ENCODE measurements at places on chromosomes 1 and 21.

DNA sequence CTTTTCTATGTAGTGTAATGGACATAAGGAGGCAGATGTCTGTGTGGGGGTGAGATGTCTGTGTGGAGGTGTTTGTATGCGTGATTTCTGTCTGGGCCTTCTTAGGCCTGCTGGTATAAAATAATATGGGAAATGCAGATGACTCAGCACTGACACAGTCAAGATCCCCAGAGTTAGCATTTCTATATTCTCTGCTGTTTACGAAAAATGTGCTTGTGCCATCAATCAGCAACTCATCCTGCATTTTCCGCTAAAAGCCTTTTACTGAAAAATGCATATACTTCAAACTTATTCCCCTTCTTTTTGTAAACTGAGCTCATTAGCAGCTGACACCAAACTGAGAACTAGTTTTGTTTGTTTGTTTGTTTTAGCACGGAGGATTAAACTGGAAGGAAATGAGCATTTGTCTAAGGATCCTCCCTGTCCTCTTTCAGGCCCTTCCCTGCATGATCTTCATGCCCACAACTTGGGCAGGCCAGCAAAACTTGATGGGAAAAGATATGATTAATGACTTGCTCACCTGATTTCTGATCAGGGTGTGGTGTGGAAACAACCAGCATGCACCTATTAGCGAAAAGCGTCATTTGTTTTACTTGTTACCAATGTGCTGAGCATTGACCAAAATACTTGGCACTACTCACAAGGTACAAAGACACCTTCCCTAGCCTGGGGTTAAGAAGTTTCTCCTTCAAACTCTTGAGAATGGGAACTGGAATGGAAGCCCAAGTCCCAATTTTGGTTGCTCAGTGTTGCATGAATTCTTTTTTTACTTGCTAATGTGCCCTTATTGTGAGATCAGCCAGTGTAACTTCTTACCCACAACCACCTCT, 77.4 kb downstream of the NDUFS5 start:
- peak; percentile 70 for DNase-seq

DNA sequence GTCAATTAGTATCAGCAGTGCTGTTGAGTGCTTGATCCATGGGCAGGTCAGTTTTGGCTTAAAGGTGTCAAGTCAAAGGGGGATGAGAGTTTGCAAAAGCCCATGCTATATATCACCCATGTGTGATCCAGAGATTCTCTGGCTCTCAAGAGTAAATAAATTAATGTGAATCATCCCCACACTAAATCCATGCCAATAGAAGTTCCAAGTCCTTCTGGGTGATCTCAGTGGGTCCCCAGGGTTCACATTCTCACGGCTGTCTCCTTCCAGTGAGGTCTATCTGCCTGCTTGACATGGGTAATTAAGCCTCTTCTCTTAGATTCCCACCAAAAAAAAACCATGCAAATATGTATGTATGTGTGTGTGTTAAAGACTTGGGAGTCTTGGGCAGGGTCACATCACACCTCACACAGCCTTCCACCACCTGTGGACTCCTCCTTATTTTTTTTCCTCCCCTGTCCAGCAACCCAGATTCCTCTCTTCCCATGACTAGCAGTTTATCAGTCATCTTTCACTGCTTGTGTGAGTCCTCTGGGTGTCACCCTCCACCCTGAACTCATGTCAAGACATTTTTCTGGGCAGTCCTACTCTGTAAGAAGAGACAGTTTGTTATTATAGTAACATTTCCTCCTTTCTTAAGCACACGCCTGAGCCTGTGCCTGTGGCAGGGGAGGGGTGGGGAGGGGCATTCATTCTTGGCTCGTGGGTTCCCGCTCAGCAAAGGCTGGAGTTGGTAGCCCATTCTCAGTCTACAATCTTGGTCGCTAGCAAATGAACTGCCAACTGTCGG, 14.3 kb upstream of the S100A11 start:
- no peak for DNase-seq

- no peak for DNase-seq
Observed at GRCh38 chr1:222107267-222107666, 365.4 kb upstream of the DUSP10 start.

DNA sequence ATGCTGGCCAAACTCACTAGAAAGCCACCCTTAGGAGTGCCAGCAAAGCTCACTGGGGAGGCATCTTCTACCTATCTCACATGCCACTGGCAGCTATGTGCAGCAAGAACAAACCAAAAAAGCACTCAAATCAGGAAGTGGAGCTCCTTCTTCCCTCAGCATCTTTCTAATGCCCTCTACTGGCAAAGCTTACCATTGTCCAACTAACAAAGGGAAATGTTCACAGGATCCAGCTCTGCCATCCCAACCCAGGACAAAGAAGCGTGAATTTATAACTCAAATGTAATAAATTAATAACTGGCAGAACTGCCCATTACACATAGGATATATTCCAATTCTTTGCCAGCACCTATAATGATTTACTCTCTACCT, 38.9 kb downstream of the LEPR start:
- DNase-seq, result peak; percentile 39

DNA sequence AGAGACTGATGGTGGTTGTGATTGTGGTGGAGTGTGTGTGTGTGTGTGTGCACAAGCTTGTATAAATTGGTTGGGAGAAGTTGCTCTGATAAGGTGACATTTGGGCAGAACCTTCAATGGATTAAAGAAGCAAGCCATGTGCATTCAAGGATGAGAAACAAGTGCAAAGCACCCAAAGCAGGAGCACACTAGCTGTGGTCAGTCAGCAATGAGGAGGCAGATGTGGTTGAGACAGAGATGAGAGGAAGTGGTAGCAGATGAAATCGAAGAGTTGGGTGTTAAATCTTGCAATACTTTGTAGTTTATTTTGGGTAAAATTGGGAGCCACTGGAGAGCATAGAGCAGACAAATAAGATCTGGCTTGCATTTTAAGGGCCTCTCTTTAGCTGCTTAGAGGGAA, 4.4 kb upstream of the PGBD5 start:
- no peak for DNase-seq

DNA sequence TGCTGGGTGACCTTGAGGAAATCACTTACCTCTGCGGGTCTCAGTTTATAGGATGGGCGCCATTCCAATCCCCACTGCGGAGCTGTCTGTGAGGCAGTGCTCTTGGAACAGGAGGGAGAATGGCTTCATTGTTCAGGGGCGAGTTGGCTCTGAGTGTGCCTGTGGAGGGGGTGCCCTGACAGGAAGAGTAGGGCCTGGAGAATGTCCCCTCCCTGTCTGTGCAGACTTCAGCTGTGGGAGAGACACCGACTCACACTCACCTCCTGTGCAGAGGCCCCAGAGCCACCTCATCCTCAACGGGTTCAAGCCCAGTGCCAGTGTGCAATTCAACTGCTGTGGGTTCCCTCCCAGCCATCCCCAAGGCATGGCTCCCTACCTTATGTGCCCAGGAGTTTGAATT, 17.1 kb downstream of the ADORA1 start:
- DNase-seq, result peak; percentile 58

DNA sequence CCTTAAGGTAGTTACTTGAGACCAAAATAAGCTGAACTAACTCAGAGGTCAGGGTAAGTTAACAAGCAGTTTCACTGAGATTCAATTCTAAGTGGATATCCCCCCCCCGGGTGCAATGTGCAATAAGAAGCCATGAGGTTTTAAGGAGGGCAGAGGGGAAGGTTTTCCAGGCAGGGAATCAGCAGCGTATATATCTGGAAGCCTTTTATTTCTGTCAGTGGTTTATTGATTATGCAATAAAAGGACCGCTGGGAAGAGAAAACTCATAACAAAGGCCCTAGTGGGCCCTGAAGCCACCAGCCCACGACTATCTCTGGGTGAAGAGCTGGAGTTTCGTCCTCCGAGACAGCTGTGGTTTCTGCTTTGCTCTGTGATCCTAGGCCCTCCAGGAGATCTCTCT, 53.1 kb upstream of the CTPS1 start:
- no peak for DNase-seq

- DNase-seq, result no peak
Observed at GRCh38 chr21:41425954-41426675, at the start of gene MX1. Gene MX1, plus strand, starts transcription at chr21:41426239. Its CDS starts 5,832 bp downstream, at chr21:41432071.

- no peak for DNase-seq
Observed at GRCh38 chr1:15045123-15045522, 108.4 kb upstream of the TMEM51 start.

DNA sequence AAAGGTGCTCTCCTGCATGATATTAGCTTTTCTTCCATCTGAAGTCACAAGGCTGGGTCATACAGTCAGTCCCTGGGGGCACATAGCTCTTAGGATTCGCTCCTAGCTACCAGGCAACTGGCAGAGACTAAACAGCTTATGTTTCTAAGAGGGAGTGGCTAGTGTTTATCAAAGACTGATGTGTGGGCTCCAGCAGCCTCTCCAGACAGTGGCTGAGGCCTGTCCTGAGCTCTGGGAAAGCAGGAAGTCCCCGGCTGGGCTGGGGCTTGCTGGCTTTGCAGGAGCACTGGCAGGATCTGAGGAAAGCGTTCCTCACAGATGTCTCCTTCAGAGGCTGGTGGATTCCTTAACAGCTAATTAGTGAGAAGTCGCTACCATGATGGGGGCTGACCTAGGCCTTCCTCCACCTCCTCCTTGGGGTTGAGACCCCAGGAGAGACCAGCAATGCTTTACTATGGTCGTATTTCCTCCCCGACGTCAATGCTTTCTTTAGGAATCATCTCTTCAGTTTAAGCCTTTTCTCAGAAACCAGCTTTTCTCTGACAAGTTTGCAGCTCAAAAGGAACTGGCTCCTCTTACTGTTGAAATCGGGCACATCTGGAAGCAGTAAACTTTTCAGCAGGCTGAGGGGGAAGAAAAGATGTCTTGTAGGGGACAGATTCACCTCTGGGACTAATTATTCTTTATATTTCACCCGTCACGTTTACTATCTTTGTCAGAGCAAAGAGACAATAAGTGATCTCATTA, 33.5 kb upstream of the HHAT start:
- peak; percentile 52 for DNase-seq

DNA sequence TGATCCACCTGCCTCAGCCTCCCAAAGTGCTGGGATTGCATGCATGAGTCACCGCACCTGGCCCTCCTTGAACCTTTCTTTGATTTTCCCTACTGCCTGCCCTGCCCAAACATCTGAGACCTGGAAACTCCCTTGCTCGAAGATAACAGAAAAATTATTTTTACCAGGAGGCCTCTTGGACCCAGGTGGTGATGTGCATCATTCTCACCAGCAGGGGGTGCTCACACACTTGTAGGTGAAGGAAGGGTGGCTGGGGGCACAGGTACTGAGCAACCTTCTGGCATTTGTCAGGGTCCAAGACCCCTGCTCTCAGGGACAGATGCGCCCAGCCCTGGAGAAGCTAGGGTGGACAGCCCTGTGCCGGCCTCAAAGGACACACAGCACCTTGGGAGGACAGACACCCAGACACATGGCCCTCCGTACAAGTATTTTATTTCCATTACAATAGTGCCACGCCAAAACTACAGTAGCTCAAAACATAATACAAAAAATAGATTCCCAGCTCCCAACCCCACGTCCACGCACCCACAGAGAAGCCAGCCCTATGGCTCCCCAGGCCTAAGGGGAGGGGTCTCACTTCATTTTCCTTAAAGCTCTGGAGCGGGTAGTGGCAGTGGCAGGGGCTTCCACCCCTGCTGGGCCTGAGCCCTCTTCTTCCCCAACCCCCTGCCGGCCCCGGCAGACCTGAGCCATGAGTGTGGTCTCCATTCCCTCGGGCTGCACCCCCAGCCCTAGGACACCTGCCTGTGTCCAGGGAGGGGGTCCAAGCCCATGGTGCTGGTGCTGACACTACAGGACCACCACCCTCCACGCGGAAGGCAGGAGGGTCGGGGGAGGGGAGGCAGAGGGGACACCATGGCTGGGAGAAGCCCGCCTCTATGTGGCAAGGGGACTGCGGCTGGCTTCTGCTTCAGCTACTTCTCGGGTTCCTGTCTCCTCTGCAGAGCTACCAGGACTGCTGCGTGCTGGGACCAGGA, 40.4 kb upstream of the EIF4G3 start:
- no peak for DNase-seq

- no peak for DNase-seq
Observed at GRCh38 chr1:227913764-227914721, 33.7 kb downstream of the WNT9A start.

DNA sequence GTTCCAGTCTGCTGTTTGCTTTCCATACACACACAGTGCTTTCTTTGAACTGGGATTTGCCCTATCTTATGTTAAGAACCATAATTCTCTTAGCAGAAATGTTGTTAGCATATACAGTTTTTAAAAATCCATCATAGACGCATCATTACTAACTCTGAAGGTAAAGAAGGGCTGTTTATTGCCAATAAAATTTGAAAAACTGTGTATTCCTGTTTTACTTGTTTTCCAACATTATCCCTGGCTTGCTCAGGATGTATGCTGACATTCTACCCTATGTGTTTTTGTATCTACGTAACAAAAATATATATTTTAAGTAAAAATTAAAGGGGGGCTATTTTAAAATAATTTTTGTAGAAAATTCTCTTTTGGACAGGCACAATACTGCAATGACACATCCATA, 857.2 kb downstream of the BRINP3 start:
- no peak for DNase-seq

GRCh38 chr1:154614901-154615300, 6.9 kb upstream of the ADAR start:
- DNase-seq, result no peak

- no peak for DNase-seq
Observed at GRCh38 chr1:101071470-101071891, 45.9 kb upstream of the DPH5 start.

DNA sequence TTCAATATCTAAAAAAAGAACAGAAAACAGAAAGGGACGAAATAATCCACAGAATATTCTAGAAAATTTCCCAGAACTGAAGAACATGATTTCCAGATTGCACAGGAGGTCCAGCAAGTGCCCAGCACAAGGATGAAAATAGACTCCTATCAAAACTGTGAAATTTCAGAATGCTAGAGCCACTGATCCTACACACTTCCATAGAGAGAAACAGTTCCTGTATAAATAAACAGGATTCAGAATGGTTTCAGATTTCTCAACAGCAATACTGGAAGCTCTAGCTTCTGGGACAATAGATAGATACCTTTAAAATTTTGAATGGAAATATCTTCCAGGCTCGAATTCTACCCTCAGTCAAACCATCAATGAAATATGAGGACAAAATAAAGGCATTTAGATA, 4.6 kb downstream of the TARBP1 start:
- no peak for DNase-seq

DNA sequence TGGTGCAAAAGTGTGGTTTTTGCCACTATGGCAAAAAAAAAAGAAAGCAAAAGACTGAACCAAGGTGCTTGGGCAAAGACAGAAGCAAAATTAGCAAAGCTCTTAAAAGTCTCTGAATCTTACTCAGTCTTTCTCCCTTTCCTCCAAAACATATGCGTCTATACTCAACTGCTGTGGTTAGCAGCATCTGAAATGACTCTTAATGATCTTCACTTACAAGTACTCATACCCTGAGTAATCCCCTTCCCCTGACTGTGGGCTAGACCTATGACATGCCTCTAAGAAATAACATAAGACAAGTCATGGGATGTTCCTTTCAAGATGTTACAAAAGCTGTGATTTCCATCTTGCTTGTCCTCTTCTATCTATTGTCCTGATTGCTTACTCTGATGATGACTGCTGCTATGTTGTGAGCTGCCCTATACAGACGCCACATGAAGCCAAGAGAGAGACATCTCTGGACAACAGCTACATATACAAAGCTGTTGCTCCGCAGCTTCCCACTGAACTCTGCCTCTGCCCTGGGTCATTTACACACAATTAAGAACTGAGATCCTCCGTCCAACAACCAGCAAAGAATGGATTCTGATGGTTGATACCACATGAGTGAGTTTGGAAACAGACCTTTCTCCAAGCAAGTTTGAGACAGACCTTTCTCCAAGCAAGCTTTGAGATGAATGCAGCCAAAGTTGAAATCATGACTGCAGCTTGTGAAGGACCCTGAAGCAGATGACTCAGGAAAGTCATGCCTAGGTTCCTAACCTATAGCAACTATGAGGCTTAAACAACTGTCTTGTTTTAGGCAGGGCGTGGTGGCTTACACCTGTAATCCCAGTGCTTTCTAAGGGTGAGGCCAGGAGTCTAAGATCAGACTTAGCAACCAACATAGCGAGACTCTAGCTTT, 55.2 kb downstream of the PUM1 start:
- no peak for DNase-seq
